ENCODE measurements at places on chromosomes 5 and 9.

GRCh38 chr9:14373706-14374105 lies 59.8 kb upstream of the NFIB start:
- DNase-seq = no peak

DNA sequence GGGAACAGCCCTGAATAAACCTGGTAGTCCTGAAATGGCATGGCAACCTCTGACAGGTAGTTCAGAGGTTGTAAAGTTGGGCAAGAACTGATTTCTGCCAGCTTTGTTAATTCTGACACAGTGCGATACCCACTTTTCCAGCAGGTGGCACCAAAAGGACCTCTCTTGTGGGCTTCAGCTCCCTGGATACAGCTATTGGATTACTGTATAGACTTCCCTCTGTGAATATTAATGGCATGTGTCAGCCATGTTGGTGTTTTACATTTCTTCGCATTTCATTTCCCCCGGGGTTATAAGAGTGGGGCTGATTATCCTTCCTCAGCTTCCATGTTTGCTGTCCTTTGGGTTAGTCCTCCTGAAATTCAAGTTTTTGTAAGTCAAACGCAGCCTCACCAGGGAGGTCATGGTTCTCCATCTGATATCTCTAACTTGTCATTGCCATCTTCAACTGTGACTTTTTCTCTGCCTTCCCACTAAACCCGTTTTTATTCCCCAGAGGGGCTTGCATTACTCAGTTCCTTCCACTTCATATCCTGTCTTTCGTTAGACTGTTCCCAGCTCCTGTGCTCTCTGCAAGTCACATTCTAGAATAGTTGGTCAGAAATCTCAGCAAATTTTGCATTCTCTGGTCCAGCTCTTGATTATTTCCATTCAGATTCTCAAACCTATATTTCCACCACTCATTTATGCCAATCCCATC lies 135.6 kb downstream of the LIFR start:
- DNase-seq = no peak

- no peak for DNase-seq
Observed at GRCh38 chr5:37619353-37619752, 220.5 kb downstream of the GDNF start.

DNA sequence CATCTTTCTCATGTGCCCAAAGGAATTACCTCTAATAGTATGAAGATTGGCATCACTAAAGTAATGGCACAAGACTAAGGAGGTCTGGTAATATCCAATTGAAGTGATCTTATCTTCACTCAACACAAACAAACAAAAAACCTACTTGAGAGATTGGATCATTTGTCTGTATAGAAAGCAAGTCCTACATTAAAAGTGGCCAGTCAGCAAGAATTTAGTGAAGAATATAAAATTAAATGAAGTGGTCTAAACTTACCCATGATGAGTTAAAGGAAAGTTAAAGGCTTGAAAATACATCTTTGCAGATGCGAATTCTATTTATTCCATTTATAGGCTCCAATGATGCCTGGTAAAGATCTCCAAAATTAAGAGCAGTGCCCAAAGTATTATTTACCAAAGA lies 350.3 kb upstream of the PCSK5 start:
- DNase-seq = no peak

- DNase-seq = no peak
Observed at GRCh38 chr5:122775550-122776542, 966 bp downstream of the SNX2 start.

- DNase-seq = no peak
Observed at GRCh38 chr9:133106511-133107244, 14.4 kb downstream of the RALGDS start.

GRCh38 chr9:82302968-82303655 lies 314.5 kb downstream of the SPATA31D1 start:
- DNase-seq = no peak

- DNase-seq = no peak
Observed at GRCh38 chr5:55231029-55231918, 2.1 kb downstream of the CCNO start.

DNA sequence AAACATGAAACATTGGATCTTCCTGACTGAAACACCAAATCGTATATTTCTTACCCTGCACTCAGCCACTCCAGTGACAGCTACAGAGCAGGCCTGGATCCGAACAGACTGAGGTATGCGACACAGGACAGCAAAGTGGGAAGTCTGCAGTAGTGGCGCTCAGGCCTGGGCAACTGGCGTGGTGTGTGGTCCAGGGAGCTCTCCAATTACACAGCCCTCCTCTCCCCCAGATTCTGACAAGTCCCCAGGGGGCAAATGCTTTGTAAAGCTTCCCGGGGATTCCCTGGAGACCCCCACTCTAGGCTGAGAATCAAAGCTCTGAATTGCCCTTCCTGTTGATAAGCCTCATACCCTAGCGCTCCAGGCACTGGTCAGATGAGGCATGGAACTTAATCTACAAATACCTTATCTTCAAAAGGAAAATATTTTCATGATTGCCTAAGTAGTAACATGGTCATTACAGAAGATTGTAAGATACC lies 104.8 kb upstream of the ERCC6L2 start:
- no peak for DNase-seq

Measured in stimulated activated CD8-positive, alpha-beta memory T cell treated with anti-CD3 and anti-CD28 coated beads, Interleukin-4, amount 100 ng/mL, for 1 hour (primary cell).